ELF-1 (cell line): ENCODE measurements at places on chromosomes 6 and 20.

GRCh38 chr20:46235077-46235476 lies 73.2 kb downstream of the CDH22 start:
- DNase-seq: no peak

DNA sequence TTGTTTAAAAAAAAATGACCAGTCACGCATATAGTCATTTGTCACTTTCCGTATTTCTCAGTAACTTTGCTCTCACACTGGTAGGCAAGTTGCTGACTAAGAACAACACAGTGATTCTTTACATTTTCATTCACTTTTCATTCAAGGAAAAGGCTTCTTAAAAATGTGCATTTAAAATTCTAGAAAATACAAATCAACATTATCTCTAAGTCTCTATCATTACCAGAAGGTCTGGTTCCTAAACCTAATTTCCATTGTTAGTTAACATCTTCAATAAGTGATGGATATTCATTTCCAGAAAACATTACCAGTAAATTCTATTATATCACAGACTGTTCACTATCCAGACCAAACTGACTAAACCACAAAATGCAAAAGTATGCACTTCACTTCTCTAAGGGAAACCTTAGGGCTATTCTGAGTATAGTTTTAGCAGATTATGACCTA lies 115.3 kb downstream of the AHI1 start:
- DNase-seq: no peak

- no peak for DNase-seq
Observed at GRCh38 chr6:82775361-82775760, 290.3 kb downstream of the UBE3D start.

GRCh38 chr20:47334022-47334551 lies 22.4 kb downstream of the ZMYND8 start:
- DNase-seq: no peak

DNA sequence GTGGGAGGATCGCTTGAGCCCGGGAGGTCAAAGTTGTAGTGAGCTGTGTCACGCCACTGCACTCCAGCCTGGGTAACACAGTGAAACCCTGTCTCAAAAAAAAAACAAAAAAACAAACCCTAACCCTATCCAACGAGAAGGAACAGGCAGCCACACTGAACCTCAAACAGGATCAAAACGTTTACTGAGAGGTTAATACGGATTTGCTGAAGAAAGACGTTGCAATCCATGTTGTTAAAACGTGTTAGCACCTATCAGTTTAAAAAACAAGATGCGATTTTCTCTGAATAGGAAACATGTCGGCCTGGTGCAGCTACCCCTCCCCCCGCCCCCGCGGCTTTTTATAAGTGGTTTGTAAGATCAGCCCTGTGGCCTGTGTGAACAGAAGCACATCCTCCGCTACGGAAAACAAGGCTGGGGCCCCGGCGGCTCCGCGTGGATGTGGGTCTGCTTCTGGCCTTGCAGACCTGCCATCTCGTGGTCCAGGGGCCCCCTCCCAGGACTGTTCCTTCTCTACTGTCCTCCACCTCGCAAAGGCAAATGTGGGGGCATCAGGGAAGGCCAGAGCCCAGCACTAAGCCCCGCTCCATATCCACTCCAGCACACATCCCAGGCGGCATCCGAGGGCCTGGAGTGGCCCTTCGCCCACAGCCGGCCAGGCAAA lies 11.4 kb downstream of the SLC2A4RG start:
- DNase-seq: peak; percentile 55

GRCh38 chr6:15401769-15402250 lies 155.9 kb downstream of the JARID2 start:
- no peak for DNase-seq
